ENCODE measurements at places on chromosomes 3 and 15. TPM values are rescaled to one million over a fixed set of nuclear protein-coding genes. Genes with fewer than 3 reads are reported as not detected.

ANKUB1 gene
- not detected for total RNA-seq

SAMMSON gene
- total RNA-seq, result 0.13 TPM

UCN2 gene
- 0.46 TPM for total RNA-seq

SEMA6D gene
- total RNA-seq, result 2.0 TPM

DNA sequence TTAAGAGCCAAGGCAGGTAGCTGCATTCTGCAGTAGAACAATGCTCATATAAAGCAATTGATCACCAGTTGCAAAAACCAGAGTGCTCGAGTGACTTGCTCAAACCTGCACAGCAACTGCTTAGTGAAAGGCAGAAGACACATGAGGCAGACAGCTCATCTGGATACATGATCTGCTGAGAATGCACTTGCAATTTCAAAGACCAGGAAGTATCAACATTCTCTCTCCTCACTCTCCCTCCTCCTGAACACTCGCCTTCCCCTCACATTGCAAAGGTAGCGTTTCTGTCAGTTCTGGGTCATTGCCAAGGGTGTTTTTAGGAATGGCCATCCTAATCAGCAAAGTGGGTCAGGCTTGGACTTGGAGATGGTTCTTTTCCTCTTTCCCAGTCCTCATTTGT is 61.0 kb downstream of the BFSP2 start:
- no peak for DNase-seq

DNA sequence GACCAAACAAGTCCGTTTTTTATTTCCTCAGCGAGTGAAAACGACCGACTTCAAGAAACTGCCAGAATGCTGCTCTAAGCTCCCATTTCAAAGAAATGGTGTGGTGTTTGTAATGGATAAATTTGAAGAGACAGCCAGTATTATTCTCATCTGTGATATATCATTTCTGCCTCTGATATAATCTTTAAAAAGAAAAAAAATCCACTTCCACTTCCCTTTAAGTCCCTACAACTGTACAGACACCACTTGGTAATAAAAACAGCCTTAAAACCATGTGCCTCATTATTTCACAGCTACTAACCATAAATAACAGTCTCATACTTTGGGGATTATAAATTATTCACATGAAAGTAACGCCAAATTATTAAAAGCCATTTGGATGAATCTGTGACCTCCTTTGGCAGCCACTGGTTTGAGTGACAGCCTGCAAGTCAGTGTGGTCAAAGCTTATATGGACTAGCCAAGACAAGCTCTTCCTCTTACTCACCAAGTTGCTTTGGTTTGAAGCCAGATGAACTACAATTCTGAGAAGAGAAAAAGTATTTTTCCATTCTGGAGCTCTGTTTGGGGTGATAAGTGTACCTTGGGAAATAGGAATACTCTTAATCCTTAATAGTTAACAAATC is 168.0 kb downstream of the SHOX2 start:
- no peak for DNase-seq

DNA sequence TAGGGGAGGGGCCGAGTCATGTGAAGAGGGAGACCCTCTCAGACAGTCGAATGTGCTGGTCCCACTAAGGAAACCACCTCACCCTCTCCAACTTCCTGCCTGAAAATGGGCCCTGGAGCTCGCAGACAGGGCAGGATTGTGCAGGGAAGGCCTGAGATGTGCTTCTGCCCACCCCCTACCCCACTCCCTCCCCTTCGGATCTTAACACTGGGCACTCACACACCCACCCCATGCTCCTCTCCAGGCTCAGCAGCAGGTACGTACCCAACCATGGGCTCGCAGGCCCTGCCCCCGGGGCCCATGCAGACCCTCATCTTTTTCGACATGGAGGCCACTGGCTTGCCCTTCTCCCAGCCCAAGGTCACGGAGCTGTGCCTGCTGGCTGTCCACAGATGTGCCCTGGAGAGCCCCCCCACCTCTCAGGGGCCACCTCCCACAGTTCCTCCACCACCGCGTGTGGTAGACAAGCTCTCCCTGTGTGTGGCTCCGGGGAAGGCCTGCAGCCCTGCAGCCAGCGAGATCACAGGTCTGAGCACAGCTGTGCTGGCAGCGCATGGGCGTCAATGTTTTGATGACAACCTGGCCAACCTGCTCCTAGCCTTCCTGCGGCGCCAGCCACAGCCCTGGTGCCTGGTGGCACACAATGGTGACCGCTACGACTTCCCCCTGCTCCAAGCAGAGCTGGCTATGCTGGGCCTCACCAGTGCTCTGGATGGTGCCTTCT is 20.0 kb downstream of the ATRIP start:
- DNase-seq, result no peak

DNA sequence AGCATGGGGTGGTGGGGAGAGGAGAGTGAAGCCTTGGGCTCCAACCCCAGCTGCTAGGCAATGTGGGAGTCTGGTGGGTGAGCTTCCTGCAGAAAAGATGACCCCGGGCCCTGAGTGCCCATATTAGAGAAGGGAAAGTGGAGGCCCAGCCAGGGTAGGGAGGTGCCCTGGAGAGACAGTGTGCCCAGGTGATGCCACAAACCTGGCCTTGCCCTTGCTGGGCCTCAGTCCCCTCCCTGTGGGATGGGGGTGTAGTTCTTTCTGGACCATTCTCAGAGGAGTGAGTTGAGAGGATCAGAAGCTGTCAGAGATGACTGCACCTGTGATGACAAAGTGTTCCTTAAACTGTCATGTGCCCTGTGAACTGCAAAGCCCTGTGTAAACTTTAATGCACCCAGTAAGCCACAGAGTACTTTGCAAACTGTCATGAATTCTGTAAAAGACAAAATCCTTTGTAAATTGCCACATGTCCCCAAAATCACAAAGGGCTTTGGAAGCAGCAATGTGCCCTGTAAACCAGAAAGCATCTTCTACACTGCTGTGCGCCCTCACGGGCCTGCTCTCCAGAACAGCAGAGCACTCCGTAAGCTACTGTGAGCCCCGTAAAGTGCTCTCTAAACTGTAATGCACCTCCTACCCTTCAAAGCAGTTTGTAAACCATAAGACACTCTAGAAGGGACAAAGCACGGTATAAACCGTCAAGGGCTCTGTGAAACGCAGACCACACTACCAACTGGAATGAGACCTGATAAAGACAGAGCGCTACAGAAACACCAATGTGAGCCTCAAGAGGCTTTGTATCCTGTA is 51.3 kb upstream of the FGD5 start:
- DNase-seq, result no peak

DNA sequence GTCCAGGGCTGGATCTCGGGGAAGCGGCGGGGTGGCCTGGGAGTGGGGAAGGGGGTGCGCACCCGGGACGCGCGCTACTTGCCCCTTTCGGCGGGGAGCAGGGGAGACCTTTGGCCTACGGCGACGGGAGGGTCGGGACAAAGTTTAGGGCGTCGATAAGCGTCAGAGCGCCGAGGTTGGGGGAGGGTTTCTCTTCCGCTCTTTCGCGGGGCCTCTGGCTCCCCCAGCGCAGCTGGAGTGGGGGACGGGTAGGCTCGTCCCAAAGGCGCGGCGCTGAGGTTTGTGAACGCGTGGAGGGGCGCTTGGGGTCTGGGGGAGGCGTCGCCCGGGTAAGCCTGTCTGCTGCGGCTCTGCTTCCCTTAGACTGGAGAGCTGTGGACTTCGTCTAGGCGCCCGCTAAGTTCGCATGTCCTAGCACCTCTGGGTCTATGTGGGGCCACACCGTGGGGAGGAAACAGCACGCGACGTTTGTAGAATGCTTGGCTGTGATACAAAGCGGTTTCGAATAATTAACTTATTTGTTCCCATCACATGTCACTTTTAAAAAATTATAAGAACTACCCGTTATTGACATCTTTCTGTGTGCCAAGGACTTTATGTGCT is 527 bp downstream of the B2M start:
- peak; percentile 29 for DNase-seq

DNA sequence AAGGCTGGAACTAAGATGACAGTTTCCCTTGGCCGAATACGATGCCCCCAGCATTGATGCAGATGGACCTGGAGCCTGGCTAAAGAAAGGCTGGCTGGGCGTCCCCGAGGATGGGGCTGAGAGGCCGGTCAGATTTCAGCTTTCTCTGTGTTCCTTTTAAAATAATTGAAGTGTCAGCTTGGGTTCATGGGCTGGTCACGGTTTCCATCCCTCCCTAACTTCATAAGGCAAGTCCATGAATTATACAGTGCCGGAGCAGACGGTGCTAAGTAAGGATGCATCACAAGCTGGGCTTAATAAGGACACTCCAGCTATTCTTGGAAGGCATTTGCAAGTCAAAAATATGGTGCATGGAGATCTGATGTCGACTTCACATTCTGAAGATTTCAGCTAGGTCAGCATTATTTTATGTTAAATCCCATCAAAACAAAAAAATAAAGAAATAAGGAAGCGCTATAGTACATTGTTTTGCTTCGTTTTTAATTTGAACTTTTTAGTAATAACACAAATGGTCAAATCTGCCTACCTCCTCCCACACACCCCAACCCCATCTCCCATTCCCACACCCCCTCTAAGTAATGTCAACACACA is 220.8 kb downstream of the RPLP1 start:
- no peak for DNase-seq

DNA sequence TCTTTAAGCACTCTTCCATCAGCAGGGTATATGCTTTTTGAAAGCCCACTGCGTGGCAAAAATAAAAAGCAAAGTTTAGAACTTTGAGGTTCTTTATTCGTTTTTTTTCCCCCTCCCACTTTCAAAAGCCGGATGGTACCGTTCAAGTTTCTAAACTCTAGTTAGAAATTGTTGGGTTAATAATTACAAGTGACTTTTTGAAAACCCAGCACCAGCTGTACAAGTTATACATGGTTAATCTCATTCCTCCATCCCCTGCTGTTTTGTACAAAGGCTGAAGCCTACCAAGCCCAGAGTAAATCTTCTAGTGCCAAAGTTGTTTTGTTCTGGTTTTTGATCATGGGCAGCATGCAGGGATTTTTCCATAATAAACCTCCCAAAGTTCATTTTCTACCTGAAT is 48.6 kb downstream of the WDR72 start:
- no peak for DNase-seq

- no peak for DNase-seq
These were observed 90.0 kb downstream of the PPP2R3A start for GRCh38 chr3:136055491-136055890.

DNA sequence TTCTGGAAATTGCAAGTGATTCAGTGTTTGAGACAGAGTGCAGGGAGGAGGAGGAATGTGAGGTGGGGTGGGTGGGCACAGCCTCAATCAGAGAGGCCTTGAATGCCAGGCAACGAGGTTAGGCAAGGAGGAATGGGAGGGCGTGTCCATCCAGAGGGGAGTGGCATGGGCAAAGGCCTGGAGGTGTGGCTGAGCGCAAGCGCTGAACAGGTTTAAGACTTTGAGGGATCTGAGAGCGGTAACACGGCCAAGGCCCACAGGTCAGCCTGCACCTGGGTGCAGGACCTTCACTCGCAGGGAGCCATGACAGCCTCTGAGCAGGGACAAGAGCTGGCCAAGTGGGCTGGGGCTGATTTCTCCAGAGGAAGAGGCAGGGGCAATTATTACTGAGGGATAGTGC is 125.9 kb downstream of the TPRA1 start:
- no peak for DNase-seq

- DNase-seq, result peak; percentile 71
These were observed 475 bp downstream of the SPSB4 start for GRCh38 chr3:141051443-141052200.
